Myocyte (in vitro differentiated cells): ENCODE measurements at places on chromosomes 4 and X. TPM values are rescaled to one million over a fixed set of nuclear protein-coding genes. Genes with fewer than 3 reads are reported as not detected.

PHEX gene
- 0.05 and 0.13 TPM in 2 replicates for total RNA-seq

SHROOM4 gene
- total RNA-seq: not detected in 2 replicates

MAGEC3 gene
- not detected in 2 replicates for total RNA-seq

DNA sequence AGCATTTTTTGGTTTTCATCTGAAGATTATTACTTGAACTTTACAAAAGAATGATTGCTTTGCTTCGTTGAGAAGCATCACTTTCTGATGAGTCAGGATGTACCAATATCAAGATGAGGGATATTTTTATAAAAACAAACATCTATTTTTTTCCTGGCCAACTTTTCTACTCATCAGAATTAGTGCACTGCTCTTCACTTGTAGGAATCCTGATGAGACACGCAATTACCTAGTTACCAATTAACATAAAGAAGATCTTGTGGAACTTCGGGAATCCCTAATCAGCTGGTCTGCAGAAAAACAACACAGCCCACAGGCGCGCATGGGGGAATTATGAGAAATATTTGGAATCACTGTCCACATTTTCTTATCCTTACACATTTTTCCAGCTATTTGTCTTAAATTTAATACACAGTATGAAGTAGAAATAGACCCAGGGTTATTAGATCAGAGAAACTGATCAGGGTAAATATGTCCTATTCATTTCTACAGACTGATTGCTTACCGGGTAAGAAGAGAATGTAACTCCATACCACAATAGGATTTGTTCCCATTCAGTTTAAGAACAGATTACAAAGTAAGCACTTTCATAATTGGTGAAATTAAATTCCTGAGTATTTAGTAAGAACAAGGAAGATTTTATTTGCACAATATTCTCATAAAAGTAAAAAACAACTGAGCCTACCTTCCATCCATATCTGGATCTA, 50.9 kb downstream of the MFAP3L start:
- no peak for DNase-seq

DNA sequence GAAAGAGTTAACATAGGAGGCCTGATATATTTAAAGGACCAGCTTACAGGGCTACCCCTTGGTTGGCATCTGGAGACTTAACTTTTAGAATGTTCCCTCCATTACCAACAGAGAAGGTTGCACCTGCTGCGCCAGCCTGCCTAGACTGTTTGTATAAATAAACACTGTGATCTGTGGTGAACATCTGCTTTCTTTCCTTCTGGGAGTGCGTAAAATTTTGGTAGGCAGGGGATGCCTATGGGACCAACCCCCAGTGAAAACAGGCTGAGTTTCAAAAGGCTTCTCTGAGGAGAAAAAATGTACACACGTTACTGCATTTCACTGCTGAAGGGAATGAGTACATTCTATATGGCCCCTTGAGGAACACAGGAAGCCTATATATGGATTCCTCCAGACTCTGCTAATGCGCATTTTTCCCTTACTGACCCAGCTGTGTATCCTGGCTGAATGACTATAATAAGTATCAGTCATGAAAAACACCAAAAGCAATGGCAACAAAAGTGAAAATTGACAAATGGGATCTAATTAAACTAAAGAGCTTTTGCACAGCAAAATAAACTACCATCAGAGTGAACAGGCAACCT, 13.8 kb downstream of the CENPC start:
- DNase-seq: peak; percentile 30

DNA sequence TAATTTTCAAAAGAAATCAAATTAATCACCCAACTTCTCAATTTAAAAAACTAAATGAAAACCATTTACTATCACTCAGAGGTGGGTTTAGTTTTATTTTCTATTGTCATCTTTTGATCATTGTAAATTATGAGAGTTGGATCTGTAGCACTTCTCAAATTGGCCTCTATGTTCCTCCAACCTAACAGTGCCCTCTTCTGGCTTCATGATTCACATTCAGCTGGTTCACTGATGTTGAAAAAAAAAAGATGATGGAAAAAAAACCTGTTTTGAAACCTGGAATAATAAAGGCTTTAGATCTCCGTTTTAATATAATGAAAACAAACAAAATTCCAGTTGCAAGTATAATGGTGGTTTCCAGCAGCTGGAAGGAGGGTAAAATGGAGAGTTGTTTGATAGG, 2.4 kb upstream of the NBDY start:
- DNase-seq: peak; percentile 53

DNA sequence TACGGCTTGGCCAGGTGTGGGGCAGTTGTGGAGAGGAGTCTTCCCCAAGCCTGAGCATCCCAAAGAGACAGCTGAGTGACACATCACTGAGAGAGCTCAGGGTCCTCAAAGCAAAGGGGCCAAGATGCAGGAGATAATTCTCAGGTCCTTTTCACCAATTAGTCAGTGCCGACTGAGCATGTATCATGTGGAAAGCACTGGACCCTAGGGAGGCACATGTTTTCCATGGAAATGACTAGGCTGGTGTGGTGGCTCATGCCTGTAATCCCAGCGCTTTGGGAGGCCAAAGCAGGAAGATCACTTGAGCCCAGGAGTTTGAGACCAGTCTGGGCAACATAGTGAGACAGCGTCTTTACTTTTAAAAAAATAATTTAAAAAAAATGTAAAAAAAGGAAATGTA, 67.3 kb upstream of the PRPS1 start:
- no peak for DNase-seq

DNA sequence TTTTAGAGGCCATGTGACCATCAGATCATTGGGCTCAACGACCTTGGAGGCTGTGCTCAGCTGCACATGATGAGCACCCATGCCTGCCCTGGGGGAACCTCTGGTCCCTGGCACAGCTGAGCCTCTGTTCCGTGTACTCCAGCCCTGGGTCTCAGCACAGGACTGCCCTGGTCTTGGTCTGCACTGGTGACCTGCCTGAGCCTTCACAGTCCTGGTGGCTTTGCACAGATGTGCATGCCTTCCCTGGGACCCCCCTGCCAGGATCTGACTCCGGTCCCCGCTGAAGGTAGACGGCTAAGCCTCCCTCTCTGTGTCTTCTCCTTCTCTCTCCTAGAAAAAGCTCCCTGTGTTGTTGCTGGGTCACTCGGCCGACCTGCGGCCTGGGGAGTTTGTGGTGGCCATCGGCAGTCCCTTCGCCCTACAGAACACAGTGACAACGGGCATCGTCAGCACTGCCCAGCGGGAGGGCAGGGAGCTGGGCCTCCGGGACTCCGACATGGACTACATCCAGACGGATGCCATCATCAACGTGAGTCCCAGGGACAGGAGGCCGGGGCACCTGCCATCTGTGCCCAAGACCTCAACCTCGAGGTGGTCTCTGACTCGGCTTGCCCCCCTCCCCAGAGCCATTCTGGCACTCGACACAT, 21.6 kb downstream of the HTRA3 start:
- no peak for DNase-seq

DNA sequence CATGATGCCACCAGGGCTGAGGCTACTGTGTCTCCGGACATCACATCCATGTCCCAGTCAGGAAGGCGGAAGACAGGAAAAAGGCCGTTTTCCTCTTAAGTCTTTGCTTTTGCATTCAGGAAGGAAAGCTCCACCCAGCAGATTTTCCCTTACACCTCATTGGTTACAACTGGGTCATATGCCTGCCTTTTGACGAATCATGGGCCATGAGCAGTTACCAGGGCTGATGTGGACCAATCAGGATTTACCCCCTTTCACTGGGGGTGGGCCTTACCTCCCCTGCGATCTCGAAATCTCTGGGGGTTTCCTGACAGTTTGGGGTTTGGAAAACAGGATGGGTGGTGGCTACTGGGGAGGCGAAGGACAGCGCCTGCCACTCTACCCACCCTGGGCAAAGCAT, 52.5 kb upstream of the GRPEL1 start:
- DNase-seq: no peak

DNA sequence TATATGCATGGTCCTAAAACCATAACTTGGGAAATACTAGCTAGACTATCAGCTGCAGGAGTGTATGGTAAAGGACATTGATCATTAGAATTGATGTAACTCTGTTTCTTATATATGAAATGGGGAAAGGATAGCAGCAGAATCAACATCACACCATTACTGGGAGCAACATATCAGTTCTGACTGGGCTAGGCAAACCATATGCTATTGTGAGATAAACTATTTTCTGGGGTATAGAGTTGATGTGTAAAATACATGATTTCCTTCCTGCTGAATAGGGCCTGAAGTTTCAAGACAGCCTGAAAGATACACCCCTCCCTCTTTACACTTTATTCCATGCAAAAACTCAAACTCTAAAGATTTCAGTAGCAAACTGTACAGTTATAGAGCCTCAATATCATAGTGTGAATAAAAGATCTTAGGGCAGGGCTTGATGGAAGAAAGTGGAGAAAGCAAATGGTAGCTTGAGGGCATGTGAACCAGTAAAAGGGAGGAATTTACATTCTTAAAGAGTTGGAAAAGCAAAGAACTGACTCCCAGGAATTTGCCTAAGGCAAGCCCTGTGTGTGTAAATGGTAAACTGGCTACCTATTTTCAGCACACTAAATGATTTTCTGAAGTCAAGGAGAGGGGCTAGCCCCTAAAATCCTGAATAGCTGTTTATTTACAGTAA, 404.1 kb downstream of the MAPK10 start:
- DNase-seq: no peak
